ELF-1 (cell line): ENCODE measurements at places on chromosomes 2 and 18.

GRCh38 chr2:84697895-84698294 lies 181.6 kb downstream of the DNAH6 start:
- DNase-seq, result peak; percentile 40

GRCh38 chr18:24552218-24552617 lies 91.8 kb downstream of the HRH4 start:
- no peak for DNase-seq

- peak; percentile 67 for DNase-seq
Observed at GRCh38 chr2:230885463-230886130, 20.9 kb downstream of the ITM2C start.

DNA sequence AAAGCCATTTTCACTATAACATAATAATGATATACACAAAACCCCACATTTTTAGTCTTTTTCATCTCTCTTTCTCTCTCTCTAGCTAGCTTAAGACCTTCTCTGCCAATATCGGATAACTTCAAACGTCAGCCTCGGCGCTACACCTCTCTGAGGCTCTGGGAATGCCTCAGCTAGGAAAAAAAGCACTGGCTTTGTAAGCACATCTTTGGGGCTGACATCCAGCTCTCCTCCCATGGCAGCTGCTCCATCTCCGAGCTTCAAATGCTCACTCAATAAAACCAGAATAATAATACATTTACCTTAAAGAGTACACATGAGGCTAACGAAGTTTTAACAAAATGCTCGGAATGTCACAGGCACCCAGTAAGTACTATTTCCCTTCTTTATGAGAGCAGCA lies 10.8 kb downstream of the RNU4ATAC start:
- DNase-seq, result no peak

GRCh38 chr2:197263077-197263476 lies 47.5 kb downstream of the ANKRD44 start:
- DNase-seq, result no peak

GRCh38 chr2:85674417-85674816 lies 6.4 kb upstream of the SFTPB start:
- no peak for DNase-seq

GRCh38 chr2:194802589-194802988 lies 854.4 kb upstream of the SLC39A10 start:
- no peak for DNase-seq

GRCh38 chr2:171846894-171847293 lies 47.1 kb downstream of the SLC25A12 start:
- DNase-seq, result no peak

GRCh38 chr2:21332993-21333625 lies 209.3 kb downstream of the TDRD15 start:
- DNase-seq, result no peak

- no peak for DNase-seq
Observed at GRCh38 chr18:45938488-45938935, 28.6 kb downstream of the EPG5 start.

GRCh38 chr2:218272531-218273212 lies 2.4 kb downstream of the PNKD start:
- peak; percentile 94 for DNase-seq

- DNase-seq, result peak; percentile 27
Observed at GRCh38 chr2:129253461-129253812, 726.0 kb upstream of the RAB6C start.

- no peak for DNase-seq
Observed at GRCh38 chr18:24559526-24559925, 99.1 kb downstream of the HRH4 start.

- DNase-seq, result no peak
Observed at GRCh38 chr2:23433282-23433681, 48.3 kb downstream of the KLHL29 start.

- no peak for DNase-seq
Observed at GRCh38 chr2:118878531-118879149, 31.2 kb upstream of the EN1 start.

DNA sequence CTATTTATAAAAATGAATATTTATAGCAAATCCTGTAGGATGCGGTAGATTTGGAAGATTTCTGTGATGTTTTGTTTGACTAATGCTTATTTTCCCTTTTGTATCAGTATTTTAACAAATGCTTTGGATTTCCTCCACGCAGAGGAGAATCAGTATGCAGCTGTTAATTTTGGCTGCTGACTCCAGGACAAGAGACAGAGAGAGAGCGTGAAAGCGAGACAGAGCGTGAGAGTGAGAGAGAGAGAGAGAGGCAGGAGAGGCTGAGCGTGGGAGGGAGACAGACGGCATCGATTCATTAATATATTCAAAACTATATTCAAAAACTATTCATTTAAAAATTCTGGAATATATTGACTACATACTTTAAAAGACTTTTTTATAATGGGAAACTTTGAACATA lies 62.5 kb downstream of the RRM2 start:
- no peak for DNase-seq

- peak; percentile 36 for DNase-seq
Observed at GRCh38 chr18:28189400-28190239, 12.7 kb upstream of the CDH2 start.

DNA sequence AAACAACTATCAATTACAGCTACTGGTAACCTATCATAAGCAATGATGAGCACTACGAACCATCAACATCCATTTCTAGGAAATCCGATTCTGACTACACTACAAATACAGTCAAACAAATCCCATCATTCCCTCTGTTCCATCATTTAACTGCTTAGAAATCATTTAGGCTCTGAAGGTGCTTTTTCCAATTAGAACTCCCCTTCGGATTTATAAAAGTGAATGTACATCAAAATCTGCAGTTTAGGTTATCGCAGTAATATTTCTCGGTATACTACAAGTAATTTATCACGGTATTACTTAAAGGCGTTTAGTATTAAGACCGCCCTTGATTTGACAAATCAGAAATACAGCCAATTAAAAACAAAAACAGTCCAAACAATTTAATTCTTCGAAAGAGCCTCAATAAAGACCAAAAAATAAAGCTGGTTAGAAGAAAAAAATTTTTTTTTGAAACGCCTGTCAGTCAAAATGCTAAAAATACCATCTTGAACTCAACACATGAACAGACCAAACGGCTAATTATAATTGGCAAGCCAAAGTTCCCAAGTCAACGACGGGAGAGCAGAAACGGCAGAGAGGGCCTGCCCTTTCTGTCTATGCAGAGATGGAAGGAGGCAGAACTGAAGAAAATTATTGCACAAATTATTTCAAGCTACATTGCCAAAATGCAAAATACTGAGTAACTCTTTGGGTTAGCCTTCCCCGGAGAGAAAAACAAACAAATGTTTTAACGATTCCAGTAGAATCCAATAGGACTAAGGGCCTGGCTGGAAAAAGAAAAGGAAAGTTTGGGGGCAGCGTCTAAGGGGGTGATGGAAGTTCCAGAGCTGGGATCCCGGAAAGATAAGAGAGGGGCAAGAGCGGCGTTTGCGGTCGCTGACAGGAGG lies 1.2 kb downstream of the VPS54 start:
- peak; percentile 29 for DNase-seq

- DNase-seq, result peak; percentile 27
Observed at GRCh38 chr2:148483665-148484064, 160.9 kb upstream of the EPC2 start.

DNA sequence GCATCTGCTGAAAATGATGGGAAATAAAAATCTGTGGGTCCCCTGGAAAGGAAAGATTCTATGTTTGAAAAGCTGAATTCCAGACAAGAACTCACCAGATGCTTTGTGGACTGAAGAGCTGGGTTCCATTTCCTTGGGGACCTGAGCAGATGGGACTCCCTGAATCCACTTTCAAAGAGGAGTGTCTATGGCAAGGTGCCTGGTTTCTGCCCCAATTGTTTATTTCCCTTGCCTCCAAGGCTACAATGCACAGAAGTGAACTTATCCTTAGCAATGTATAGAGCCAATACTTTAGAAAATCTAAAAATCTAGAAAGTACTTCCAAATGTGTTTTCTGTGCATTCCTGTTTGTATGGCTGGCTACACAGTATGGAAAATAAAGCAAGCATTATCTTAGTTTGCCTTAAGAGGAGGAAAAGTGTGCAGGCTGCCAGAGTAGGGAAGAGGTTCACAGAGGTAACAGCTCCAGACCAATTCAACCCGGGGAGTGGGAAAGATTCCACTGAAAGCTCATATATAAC lies 420.5 kb downstream of the NRXN1 start:
- DNase-seq, result no peak

DNA sequence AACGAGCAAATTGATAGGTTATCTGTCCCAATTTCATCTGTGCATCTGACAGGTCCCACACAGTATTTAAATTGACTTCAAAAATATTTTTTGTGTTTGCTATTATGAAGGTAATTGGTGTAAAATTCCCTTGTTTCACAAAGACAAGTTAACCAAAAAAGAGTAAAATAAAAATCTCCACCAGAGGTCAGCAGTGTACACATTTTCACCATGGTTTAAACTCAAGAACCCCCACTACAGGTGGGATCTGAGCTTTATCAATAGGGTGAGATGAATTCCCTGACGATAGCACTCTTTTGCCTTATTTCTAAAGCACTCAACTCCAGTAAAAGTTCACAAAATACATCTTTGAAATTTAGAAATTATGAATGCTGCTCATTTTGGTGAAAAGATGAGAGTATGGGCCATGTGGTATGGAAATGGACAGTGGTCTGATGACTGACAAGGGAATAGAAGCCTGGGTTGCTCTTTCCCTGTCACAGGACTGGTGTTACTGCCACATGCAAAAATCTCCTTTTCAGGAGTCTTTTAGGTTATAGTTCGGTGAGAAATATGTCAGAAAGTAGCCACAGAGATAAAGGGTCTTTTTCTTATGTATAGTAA lies 68.0 kb downstream of the SERPINB8 start:
- peak; percentile 30 for DNase-seq

- DNase-seq, result peak; percentile 63
Observed at GRCh38 chr18:21489119-21489750, 111.3 kb downstream of the ESCO1 start.

DNA sequence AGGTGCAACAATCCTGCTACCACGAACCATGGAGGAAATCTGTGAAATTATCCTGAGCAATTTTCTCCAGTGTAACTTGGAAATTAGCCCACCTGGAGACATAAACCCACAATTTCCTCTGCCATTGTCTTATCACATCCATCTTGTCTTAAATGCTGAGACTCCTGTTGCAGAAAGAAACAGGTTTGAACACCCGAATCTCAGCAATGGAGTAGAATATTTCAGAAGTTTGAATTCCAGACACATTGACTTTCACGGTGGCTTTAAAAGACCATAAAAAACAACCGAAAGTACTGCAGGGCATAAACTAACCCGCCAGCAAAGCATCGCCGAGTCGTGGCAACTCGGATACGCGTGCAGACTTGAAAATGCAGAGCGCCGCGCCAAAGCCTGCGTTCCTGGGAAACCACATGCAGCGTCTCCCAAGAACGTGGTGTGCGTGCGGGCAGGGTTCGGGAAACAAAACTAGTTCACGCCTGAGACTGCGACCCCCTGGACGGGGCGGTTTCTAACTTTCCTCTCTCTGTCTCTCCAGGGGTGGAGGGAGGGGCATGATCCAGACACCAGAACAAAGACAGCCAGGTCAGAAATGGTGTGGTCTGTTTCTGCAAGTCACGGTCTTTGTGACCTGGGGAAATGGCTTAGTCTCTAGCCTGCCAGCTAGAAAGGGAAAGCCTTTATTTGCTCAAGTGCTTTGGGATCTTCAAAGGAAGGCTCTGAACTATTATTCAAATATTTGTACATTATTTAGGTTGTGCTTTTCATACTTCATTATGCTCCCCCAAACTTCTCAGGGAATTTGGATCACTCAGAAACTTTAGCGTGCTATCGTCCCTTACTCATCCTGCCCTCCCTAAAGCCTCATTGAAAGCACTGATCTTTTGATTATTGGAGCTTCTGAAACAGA lies 26.9 kb upstream of the KCTD1 start:
- peak; percentile 88 for DNase-seq

DNA sequence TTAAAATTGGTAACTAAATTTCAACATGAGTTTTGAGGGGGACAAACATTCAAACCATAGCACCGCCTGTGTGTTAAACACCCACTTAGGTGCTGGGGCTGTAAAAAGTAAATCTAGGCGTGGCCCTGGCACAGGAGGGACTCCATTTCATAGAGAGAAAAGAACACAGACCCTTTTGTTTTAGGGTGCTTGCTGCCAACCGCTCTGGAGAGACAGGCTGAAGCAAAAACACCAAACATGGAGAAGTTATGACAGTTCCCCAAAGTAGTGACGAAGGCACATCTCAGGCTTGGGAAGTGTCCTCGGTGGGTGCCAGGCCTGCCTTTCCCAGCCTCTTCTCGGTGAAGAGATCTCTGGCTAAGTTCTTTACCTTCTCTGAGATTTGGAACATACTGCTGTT lies 5.1 kb downstream of the ACTG2 start:
- no peak for DNase-seq

GRCh38 chr2:187799601-187800000 lies 245.4 kb upstream of the TFPI start:
- DNase-seq, result no peak

- DNase-seq, result peak; percentile 10
Observed at GRCh38 chr2:14635391-14635871, 2.9 kb downstream of the LRATD1 start.

GRCh38 chr2:40244251-40244650 lies 207.6 kb downstream of the SLC8A1 start:
- no peak for DNase-seq

- DNase-seq, result no peak
Observed at GRCh38 chr18:50955253-50955652, 12.6 kb upstream of the ELAC1 start.

GRCh38 chr18:59005262-59005661 lies 134.4 kb upstream of the SEC11C start:
- DNase-seq, result peak; percentile 94

DNA sequence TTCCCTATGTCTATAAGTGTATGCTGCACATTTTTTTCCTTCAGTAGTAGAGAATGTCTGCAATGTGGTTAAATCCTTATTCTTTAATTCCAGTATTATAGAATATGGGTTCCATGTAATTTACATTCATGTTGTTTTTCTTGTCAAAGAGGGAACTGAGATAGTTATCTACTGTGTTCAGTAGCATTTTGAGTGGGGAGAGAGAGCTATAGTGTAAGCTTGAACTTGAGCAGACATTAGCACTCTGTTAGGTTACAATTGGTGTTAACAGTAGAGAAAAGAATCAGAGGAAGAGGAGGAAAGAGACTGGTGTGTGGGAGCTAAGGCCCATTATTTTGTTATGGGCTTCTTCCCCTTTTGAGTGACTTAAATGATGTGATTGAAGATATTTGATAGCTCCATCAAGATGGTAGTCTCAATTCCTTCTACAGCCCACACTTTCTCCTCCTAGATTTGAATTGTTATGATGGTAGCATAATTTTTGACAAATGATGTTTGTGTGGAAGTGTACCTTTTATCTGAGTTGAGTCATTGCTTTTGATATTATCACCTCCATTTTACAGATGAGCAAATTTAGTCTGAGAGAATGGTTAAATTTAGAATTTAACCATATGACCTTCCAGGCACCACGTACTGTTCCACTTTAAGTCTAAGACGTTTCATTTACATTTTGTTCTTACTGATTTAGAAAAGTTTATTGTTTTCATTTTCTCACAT lies 71.3 kb downstream of the FMNL2 start:
- DNase-seq, result no peak

- no peak for DNase-seq
Observed at GRCh38 chr2:105432044-105432399, 33.2 kb upstream of the FHL2 start.
